ENCODE measurements at places on chromosomes 12 and 14.

DNA sequence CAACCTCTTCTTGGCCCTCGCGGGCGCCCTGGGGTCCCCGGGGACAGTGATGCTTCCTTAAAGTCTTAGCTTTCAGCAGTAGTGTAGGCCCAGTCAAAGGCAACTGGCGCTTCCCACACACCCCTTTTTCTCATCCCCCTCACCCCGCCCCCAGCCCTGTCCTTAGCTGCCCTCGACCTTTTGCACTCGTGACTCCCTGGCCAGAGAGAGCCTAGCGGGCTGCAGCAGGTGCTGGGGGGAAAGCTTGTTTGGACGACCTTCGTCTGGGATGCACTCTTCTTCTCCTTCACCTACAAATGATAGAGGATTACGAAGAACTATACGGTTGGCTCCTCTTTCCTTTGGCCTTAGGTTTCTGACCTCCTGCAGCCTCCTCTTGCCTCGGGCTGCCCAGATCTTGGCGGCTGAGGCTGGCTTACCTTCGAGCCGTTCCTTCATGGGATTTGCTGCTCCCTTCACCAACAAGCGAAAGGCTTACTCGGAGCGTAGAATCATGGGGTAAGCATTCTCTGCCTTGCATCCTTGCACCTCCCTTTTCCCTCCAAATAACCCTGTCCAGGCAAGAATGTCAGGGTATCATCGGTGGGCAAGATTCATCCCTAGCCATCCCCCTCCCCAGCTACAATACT is 815 bp downstream of the COQ10A start:
- no peak for DNase-seq

DNA sequence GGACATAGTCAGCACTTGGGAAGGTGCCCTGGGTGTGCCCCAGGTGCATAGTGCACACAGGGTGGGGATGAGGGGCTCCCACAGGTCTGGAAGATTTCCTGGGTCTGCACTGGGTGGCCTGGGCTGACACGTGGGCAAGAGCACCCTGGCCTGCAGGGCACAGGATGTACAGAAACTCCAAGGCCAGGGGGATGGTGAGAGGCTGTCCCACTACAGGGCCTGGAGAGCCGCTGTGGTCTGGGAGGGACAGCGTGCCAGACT is 35.8 kb upstream of the PPP1R13B start:
- DNase-seq, result no peak

- DNase-seq, result no peak
Observed at GRCh38 chr14:79118291-79118690, 948.1 kb downstream of the NRXN3 start.

GRCh38 chr12:108328420-108328819 is 10.7 kb downstream of the CMKLR1 start:
- no peak for DNase-seq

GRCh38 chr14:31943861-31944255 is 133.2 kb upstream of the ARHGAP5 start:
- no peak for DNase-seq

DNA sequence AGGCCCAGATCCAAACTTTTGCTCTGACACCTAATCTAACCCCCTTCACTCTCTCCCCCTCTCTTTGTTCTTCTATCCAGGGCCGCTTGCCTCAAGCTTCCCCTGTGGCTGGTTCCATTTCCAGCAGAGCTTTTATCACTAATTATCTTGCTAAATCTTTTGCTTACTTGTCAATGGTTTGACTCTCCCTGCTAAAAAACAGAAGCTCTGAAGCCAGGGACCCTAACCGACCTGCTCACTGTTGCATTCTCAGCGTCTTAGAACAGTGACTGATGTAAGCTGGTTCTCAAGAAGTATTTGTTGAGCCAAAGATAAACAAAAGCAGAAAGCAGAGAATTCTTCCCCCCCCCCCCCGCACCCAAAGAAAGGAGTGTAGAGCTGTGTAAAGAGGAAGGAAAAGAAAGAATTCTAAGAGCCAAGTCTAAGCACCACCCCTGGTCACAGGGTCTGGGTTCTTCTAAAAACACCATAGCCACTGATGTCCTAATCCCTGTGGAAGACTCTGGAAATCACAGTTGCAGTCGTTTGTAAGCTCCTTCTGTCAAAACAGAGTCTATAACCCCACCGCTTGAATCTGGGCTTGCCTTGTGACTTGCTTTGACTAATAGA is 385.8 kb downstream of the MED13L start:
- DNase-seq, result no peak

DNA sequence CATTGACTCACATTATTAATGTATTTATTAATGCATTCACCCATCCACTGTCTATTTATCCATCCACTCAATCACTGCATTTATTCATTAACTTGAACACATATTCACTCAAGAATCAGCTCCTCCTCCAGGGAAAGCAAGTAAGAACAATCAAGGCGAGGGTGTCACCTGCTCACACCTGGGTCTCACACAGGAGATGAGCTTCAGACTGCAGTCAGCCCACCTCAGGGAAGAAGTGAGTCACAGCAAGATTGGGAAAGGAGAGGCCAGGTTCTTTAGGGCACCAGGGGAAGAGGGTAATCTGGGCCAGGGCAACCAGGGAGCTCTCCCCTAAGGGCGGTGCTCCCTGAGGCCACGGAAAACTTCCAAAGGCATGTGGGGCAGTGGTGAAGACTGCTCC is 367.3 kb downstream of the BCL11B start:
- no peak for DNase-seq

DNA sequence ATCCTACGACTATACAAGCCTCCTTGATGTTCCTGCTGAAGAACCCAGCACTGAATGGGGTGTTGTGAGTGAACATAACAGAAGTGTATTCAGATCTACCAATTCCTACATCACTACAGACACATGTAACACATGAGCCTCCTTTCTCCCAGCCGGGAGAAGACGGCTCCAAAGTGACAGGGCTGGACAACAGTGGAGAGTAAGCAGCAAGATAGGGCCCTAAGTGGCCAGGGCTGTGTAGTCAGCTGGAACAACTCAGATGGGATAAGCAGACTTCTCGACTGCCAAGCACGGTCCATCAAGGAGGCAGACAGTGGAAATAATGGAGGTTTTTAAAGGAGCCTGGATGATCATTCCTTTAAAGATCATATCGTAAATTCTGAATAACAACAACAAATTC is 73.5 kb downstream of the TTC7B start:
- no peak for DNase-seq

GRCh38 chr12:116209503-116209902 is 68.0 kb downstream of the MED13L start:
- DNase-seq, result no peak

DNA sequence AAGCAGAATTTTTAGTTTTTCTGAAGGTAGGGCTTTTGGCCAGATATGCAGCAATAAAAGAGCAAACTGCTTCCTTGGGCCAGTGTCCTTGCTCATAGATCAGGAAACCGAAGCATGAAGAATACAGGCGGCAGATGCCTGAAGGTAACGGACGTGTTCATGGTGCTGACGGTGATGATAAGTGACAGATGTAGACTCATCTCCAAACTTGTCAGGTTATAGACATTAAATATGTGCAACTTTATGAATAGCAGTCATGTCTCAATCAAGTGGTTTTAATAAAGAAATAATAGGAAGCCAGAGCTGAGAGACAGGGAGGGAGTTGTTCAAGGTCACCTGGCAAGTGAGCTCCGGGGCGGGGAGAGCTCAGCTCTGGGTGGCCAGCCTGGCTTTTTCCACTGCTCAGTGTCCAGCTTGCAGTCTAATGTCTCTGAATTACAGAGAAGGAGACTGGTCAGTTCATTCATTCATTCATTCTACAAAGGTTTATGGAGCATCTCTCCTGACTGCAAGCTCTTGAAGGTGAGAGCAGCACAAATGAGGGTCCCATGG is 1.0 kb downstream of the SERPINA5 start:
- no peak for DNase-seq

DNA sequence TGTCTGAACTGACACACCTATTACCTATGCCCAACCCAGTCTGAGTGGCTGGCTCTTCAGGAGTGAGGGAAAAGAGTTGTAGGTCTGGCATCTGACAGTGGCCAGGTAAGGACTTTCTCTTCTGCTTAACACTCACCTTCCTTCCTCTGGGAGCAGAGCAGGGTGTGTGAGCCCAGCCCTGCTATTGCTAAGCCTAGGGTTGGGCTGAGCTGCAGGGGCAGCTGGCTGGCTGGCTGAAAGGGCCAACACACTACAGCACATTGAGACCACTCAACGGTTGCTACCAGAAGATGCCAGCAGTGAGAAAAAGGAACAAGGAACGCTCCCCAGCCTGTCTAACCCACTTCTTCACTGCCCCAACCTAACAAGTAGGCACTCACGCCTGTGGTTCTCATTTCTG is 201.2 kb downstream of the DPF3 start:
- no peak for DNase-seq

DNA sequence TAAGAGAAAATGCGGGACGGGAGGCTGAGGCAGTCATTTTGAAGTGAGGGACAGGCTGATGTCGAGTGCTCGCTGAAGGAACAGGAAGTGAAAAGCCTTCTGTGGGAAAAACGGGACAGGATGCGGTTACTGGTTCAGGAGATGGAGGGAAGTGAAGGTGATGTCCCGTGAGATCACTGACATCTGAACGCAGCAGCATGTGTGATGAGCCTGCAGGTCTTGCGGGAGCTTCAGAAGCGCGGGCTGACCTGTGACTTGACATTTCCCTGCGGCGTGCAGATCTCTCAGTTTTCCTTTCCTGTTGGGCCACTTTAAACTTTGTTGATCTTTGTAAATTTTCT is 77.8 kb downstream of the DDX51 start:
- no peak for DNase-seq

DNA sequence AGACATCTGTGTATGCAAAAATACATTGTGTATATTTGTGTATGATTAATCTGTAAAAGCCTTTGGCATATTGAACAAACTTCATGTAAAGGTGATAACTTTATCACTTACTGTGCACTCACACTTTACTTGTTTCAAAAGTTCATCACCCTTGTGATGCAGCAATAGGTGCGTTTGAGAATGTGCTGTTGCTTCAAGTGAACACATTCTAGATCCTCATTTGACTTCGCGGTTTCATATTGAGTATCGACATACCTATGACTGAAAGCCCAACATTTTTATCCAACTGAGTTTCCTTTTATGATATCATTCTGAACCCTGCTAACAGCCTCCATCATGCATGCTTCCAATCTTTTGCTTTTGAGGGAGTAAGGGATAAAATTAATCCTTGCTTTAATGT is 1086.9 kb downstream of the TMEM121 start:
- DNase-seq, result no peak

- DNase-seq, result no peak
Observed at GRCh38 chr14:93003945-93004698, 81.2 kb downstream of the CHGA start.

DNA sequence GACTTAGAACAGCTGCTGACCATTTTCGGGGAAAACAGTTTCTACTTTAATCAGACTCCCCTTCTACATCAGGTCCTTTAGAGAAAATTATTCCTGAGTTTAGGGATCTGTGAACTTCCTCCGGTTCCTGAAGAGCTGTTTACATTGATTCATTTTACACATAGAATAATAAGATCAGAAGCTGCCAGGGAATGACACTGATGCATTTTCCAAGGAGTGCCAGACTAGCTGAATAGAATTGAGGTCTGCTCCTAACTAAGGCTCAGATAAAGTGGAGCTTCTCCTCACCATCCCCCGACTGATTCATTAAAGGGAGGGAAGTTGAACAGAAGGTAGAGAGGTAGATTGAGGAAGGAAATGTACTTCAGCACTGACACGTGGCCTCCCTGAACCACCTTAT is 41.9 kb upstream of the PSMA6 start:
- no peak for DNase-seq

DNA sequence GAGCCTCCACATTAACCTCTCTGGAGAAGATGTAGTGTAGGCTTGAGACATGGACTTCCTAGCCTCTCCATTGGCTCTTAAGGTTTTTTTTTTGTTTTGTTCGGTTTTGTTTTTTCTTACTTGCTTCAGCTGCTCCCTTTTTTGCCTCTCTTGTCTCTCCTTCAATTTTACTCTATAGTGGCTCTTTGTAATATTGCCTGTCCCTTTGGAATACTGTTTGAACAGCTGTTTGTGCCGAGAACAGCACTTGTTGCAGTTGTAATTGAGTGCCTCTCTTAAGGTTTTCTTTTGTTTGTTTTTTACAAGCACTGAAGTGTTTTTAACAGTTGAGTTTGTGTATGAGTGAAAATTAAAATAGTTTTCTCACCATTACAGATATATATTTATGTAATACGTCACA is 567.7 kb downstream of the LRFN5 start:
- DNase-seq, result no peak

- no peak for DNase-seq
Observed at GRCh38 chr12:88578276-88579160, 1.8 kb downstream of the KITLG start.

GRCh38 chr12:26966842-26967241 is 28.6 kb downstream of the FGFR1OP2 start:
- DNase-seq, result no peak

GRCh38 chr12:45273717-45274271 is 57.9 kb downstream of the ANO6 start:
- DNase-seq, result peak; percentile 93

DNA sequence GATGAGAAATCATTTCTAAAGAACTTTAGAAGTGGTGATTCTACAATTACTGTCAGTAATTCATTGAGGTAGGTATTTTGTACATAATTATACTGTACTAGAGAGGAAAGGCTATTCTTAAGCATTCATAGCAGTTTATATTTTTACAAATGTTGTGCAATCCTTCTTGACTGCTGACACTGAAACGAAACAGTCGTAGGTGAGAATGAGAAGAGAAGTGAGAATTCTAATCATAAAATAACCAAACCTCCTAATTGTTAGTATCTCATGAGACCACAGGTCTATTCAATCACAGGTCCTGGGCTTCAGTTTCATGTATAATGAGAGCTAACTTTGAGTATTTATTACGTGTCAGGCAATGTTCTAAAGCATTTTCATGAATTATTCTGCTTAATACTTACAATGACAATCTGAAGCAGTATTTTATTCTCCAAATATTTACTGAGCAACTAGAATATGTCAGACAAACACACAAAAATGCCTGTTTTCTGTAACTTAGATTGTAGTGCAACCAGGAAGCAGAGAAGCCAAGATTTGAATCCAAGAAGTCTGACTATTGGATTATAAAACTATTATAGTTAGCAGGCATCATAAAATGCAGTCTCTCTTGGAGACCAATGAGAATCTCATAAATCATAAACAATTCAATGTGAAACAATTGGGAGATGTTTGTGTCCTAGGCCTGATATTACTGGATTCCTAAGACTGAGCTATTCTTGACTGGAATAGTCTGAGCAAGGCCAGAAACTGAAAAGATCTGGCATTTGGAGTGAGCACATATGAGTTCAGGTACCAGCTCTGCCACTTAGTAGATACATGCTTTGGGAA is 24.3 kb downstream of the RERG start:
- no peak for DNase-seq

GRCh38 chr12:33575346-33575745 is 135.7 kb upstream of the SYT10 start:
- no peak for DNase-seq

DNA sequence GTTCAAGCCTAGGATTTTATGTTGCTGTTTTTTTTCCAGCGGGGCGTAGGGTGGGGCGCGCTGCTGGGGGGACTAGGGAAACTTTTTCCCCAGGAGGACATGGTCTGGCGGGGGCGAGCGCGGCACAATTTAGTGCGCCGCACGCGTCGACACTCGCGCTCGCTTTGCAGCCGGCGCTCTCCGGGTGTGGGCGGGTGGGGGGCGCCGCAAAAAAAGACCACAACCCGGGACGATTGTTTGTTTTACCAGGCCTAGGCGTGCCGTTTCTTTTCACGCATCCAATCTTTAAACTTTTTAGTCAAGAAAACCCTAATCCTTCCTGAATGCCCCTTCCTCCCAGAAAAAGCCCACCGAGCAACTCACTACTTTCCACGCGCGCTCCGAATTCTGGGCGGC is 865 bp upstream of the ZFP36L1 start:
- no peak for DNase-seq
